Activated CD8-positive, alpha-beta T cell treated with anti-CD3 and anti-CD28 coated beads, Interleukin-2, amount 10 ng/mL, durations not matched to agents 7 days and 5 days (primary cell): ENCODE measurements at places on chromosomes 7 and 10. TPM values are rescaled to one million over a fixed set of nuclear protein-coding genes. Genes with fewer than 3 reads are reported as not detected.

Gene LIPM
- not detected for total RNA-seq

Gene SCIN
- 0.39 TPM for total RNA-seq

- H3K36me3 ChIP-seq = no peaks in the 10 kb centered on the region
- peaks cover 12% of the 10 kb centered on the region for H3K27me3 ChIP-seq
- no peak overlapping the region for H3K27ac ChIP-seq
- no peak overlapping the region for H3K4me3 ChIP-seq
- H3K4me1 ChIP-seq = peaks cover 24% of the 10 kb centered on the region
Observed at GRCh38 chr10:129029851-129030602, 437.0 kb upstream of the MGMT start.

DNA sequence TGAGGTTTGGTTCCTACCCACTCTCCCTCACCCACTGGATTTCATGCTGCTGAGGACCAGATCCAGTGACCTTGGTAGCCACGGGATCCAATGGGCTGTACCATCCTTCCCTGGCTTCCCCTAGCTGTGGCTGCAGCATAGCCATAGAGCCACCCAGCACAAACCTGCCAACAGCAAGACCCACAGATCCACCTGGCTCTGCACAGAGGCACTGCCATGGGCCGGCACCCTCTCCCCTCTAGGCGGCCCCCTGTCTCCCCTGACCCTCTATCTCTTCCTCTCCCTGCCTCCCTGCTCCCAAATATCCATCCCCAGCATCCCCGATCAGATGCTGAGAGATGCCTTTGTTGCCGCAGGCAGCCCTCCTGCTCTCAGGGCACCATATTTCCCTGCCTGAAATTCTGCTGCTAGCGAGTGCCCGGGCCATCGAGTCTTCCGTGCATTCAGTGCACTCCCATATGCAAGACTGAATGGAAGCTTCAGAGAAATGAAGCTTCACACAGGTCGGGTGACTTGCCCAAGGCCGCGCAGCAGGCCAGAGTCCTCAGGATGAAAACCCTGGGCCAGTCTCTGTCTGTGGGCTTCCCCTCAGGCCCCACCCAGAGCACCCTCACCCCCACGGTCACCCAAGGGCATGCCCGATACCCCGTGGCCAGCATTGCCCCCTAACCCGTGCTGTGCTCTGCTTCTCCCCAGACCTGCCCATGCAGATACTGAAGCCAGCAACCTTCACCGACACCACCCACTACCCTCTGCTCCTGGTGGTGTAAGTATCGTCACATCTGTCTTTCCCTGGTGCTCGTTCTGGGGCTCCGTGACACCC lies 130.8 kb downstream of the PAXIP1 start:
- DNase-seq = no peak
- H3K4me3 ChIP-seq = no peak overlapping the region
- peaks cover 18% of the 10 kb centered on the region for H3K27me3 ChIP-seq
- H3K36me3 ChIP-seq = no peaks in the 10 kb centered on the region
- no peak overlapping the region for H3K27ac ChIP-seq
- H3K4me1 ChIP-seq = no peaks in the 10 kb centered on the region

DNA sequence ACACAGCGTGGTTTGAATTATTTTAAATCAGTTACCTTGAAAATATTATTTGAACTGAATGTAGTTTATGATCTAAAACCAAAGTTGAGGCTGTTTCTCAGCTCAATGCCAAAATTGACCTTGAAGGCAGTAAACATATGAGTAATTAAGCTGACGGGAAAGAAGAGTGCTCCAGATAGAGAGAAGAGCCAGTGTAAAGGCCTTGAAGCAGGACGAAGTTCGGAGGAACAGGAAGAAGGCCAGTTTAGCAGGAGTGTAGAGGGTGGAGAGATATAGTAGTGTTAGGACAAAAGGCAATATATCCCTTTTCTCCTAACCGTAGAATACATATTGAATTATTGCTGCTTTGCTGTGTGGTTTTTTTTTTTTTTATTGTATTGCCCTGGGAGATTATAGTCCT lies 63.2 kb downstream of the CYP51A1 start:
- H3K36me3 ChIP-seq = peaks cover 28% of the 10 kb centered on the region
- no peaks in the 10 kb centered on the region for H3K27me3 ChIP-seq
- H3K4me3 ChIP-seq = no peak overlapping the region
- DNase-seq = no peak
- H3K27ac ChIP-seq = no peak overlapping the region

DNA sequence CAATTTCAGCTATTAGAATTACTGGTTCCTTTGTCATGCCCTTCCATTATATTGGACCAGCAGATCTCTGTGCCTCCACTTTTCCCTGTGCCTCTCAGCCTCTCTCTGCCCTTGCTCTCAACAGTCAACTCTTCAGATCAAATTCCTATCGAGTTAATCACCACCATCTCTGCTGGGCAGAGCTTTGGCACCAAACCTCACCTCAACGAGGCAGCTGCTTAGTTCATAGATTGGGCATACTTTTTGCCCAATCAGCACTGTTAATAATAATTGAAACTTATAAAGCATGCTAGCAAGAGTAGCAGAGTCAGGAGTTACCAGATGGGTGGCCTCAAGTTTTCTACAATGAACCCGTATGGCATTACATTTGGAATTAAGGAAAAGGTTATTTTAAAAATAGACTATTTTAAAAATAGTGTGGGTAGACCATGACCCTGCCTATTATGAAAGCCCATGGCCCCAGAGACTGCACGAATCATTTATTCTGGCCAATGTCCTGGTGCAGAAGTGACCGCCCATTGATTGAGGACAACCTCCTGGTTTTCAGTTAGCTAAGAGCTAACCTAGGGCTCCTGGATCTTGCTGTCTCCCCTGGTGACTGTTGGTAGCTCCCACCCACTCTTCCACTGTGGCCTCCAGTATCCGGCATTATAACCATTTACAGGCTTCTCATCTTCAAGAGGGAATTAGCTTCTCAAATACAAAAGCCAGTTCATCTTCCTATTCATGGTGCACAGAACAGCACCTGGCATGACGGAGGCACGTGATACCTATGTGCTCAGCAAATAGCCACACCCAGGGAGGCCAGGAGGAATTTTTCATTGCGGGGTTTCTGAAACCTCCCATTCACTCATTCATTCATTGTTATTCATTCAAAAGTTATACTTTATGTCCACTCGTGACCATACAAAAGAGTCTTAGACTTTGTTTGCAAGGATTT lies 265.4 kb downstream of the INHBA start:
- H3K27ac ChIP-seq = no peak overlapping the region
- no peaks in the 10 kb centered on the region for H3K36me3 ChIP-seq
- no peaks in the 10 kb centered on the region for H3K27me3 ChIP-seq
- H3K4me1 ChIP-seq = no peaks in the 10 kb centered on the region
- DNase-seq = no peak
- no peak overlapping the region for H3K4me3 ChIP-seq

GRCh38 chr10:113503930-113504329 lies 48.9 kb upstream of the HABP2 start:
- H3K4me1 ChIP-seq = peaks cover 2% of the 10 kb centered on the region
- peaks cover 9% of the 10 kb centered on the region for H3K27me3 ChIP-seq
- DNase-seq = no peak
- no peak overlapping the region for H3K4me3 ChIP-seq
- H3K27ac ChIP-seq = no peak overlapping the region
